ENCODE measurements at places on chromosomes 4 and X.

GRCh38 chr4:56255820-56256219 is 131.5 kb downstream of the AASDH start:
- no peak for DNase-seq

DNA sequence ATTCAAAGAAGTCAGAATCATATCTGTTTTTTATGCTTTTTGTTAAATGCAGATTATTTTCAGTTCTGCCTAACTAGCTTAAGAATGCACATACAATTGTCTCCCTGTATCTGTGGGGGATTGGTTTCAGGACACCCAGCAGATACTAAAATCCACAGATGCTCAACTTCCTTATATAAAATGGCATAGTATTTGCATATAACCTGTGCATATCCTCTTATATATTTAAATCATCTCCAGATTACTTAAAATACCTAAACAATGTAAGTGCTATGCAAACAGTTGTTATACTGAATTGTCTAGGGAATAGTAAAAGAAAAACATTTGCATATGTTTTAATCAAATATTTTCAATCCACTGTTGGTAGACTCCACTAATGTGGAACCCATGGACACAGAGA is 279.4 kb downstream of the TMA16 start:
- no peak for DNase-seq

- no peak for DNase-seq
These were observed 48.5 kb downstream of the MRPL1 start for GRCh38 chr4:77911091-77911490.

DNA sequence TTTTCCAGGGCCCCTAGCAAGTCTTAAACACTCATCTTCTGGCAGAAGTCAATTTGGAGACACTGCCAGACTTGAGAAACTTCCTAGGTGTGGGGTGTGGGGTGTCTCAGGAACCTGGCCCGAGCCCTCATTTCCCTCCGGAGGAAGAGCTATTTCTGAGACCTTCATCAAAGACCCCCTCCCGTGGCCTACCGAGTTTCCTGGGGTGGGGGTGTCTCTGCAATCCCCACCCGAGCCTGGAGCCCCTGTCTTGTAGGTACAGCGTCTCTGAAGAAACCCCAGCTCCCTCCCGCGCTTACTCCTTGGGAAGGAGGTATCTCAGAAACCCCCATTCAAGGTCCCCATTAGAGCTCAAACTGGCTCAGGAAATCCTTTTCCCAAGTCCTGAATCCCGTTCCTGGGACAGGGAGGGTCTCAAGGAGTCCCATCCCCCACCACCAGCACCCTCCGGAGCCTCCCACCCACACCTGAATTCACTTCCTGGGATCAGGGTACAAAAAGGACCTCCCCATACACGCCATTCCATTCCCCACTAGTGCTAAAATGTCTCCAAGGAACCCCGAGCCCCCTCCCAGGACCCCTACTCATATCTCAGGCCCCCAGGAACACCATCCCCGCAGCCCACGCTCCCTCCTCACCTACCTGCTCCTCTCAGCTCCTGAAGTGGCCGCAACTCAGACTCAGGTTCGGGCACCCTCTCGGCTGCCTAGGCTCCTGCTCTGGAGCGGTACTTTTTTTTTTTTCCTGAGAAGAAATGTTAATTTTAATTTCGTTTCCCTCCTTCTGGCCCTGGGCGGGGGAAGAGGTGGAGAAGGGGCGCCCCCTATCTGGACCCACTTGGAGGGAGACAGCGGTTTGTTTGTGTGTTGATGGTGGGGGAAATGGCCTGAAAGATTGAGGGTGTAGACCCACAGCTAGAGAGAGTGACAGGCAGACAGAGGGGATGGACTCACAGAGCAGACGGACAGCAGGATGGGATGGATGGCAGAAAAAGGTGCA is 1.1 kb downstream of the SLC38A5 start:
- DNase-seq: peak; percentile 67

- DNase-seq: no peak
These were observed 156.3 kb downstream of the SLC7A11 start for GRCh38 chr4:138085736-138086305.

- DNase-seq: no peak
These were observed 29.2 kb downstream of the CLRN2 start for GRCh38 chr4:17544205-17544604.

DNA sequence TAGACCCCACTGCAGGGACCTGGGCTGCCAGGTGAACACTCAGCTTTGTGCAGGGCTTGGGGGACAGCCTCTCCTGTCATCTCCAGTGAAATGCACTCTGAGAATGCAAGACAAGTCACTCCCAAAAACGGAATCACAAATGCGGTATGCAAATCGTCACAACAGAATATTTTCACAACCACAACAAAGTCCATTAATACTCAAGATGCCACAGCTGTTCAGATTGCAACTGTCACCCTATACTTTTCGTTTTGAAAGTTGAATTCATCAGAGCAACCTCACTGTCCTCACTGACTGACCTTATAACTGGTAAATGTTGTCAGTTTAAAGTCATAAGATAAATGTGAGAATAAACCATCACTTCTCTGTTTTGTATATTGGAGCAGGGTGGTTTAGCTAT is 16.6 kb downstream of the JAKMIP1 start:
- DNase-seq: peak; percentile 43

GRCh38 chrX:130575831-130576389 is 174.1 kb downstream of the RBMX2 start:
- DNase-seq: peak; percentile 6

DNA sequence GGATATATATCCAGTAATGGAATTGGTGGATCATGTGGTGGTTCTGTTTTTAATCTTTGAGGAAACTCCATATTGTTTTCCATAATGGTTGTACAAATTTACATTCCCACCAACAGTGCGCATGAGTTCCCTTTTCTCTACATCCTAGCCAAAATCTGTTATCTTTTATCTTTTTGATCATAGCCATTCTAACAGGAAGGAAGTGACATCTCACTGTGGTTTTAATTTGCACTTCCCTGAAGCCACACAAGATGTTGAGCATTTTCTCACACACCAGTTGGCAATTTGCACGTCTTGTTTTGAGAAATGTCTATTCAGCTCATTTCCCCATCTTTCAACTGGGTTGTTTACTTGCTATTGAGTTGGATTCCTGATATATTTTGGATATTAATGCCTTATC is 194.9 kb downstream of the CBLL2 start:
- DNase-seq: no peak

DNA sequence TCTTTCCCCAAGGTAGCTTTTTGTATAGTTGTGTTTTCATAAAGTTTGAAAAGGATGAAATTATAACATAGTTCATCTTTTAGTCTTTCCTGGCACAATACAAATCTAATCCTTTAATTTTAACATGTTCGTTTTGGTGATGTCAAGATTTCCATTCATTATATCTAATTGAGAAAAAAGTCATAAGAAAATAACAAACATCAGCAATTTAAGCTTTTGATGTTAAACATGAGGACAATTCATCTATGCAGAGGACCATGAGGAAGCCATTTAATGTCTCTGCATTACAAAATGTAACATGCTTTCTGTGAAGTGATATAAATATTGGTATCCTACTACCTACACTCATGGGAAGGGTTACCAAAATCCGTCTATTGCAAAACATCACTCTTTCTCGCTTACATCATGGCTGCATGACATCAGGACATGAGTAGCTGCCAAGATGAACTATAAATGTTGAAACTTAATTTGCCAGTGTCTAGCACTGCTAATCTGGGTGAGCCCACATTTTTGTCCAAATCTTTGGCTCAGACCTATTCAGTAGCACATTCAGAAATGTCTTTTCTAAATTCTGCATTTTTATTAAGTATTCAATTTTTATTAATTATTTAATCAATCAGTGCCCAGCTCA is 9.5 kb downstream of the EPGN start:
- no peak for DNase-seq

DNA sequence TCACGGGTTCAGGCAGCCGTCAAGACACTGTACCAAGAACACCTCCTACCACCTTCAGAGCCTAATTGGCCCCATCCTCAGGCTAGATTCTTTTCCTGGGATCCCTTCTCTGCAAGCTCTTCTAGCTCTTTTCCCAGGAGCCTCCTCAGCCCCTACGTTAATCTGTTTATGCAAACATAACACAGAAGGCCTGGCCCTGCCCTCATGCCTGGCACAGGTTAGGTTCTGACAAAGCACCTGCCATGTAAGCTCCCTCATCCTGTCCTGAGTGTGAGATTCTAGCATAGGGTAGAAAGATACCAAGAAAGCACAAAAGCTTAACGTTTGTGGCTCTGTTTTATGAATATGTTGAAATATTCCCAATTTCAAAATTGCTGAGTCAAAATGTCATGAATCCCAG is 93.6 kb downstream of the IRF2 start:
- no peak for DNase-seq

GRCh38 chrX:112653017-112653416 is 26.7 kb downstream of the LHFPL1 start:
- DNase-seq: no peak

GRCh38 chr4:177116161-177116560 is 193.5 kb upstream of the NEIL3 start:
- DNase-seq: no peak

DNA sequence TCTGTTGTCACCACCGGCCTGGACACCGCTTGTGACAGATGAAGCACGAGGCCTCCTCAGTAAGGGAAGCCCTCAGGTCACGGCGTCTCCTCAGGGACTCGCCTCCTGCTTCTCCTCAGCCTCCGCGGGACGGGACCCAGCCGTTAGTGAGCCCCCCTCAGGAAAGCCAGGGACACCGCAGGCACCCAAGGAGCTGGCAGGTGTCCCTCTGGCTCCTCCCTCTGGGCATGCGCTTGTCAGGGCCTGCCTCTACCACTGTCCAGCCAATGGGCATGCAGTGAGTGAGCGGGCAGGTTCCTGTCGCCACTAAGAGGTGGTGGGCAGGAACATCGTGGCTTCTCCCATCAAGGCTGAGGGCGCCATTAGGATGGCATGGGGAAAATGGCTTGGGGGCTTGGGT is 23.5 kb upstream of the CT55 start:
- no peak for DNase-seq

GRCh38 chr4:155666344-155667221 is at the start of gene GUCY1A1:
GUCY1A1 (plus strand) TSS chr4:155666848; CDS start chr4:155696868, 30,020 bp downstream.
- DNase-seq: no peak

GRCh38 chrX:107440692-107441091 is 8.8 kb upstream of the FRMPD3 start:
- no peak for DNase-seq

DNA sequence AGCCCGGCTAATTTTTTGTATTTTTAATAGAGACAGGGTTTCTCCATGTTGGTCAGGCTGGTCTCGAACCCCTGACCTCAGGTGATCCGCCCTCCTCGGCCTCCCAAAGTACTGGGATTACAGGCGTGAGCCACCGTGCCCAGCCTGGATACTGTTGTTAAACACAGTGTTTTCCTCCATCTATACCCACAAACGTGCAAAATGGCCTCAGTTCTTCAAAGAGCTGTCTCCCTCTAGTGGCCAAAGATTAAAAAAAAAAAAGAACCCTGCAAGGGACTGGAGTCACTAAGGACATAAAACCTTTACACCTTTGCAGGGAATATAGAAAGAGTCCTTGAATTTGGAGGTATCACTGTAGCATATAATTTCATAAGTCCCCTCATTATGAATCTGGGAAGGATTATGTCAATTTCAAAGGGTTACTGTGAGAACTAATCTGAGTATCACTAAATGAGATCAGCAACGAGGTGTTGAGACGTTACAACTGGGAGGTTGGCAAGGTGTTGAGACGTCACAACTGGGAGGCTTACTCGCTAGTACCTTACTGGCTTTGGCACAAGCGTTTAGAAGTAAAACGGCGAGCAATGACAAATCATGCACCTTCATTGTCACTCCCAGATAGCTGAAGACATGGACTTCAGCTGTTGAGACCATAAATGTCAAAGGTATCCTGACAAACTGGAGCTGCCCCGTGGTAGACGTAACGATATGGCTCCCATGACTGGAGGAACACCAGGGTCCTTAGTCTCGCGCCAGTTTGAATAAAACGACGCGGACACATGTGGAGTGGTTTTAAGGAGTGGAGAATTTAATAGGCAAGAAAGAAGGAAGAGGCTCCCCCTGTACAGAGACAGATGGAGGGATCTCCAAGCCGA is 33.4 kb upstream of the ENPP6 start:
- peak; percentile 66 for DNase-seq

GRCh38 chr4:48687313-48688051 is 92.6 kb downstream of the FRYL start:
- DNase-seq: no peak

- DNase-seq: peak; percentile 59
These were observed 564 bp downstream of the PGK1 start for GRCh38 chrX:78104447-78105176.

DNA sequence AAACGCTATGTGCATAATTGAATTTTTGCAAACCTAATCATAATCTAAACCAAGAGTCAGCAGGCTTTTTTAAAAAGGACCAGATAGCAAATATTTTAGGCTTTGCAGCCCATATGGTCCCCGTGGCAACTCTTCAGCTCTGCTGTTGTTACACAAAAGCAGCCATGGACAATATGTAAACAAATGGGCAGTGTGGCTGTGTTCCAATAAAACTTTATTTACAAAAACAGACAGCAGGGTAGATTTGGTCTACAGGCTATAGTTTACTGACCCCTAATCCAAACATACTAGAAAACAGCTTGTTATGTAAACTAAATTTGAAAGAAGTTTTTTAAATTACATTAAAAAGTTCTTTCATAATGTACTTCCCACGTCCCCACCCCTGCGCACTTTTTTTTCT is 53.1 kb downstream of the FUNDC1 start:
- no peak for DNase-seq

GRCh38 chr4:54784161-54784671 is 126.5 kb downstream of the KIT start:
- DNase-seq: no peak

DNA sequence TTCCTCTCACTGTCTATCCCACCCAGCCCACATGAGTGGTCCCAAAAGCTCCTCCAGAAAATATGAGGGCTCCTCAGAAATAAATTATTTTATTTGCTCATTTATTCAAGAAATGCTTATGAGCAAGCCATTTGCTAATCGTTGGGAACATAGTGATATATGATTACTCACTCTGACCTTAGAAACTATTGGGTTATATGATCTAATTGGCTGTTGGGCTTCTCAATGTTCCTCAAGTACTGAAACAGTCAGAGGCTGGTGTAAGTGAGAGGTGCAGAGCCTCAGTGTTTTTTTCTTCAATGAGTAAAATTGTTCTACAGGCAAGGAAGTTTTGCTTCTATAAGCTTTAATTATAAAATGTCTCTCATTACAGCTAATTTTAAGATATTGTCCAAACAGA is 893.8 kb upstream of the INTU start:
- no peak for DNase-seq

DNA sequence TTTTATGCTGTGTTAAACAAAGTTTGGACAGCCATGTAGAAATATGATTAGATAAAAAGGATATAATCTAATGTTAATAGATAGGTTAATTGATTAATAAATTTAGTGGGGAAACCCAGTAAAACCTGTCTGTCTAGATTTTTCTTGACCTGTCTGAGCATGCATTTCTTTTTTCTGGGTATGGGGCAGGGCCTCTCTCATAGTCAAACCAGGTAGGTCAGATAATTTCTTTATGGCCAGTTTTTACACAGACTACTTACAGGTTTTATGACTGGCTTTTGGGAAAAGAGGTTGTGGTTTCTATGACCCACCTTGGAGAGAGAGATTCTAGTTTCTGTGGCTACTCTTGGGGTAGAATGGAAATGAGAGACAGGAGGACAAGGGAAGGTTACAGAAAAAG is 135.6 kb upstream of the EPHA5 start:
- DNase-seq: no peak

Measured in CD4-positive, alpha-beta T cell treated with Interferon alpha-2 for 1 hour (primary cell).